ENCODE measurements at places on chromosomes 2 and 18.
A peak's percentile ranks its signal among the peaks of the same experiment; 100 is the strongest.

DNA sequence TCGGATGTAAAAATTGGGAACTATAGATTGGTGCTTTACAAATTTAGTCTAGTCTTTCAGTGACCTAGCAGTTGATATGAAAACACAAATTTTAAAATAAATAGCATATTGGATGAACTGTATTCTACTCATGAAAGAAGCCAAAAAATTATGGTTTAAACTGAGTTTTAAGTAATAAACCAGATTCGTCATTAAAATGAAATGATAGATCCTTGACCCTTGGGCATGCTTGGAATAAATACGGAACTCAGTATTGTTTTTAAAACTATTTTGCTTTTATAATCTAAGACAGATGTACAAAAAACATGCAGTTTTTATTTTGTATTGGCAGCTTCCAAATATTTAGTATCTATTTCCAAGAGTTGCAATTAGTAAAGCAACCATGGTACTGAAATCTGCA lies 34.6 kb upstream of the TBR1 start:
- DNase-seq, result no peak

GRCh38 chr2:182705761-182706160 lies 10.3 kb upstream of the DNAJC10 start:
- DNase-seq, result no peak

DNA sequence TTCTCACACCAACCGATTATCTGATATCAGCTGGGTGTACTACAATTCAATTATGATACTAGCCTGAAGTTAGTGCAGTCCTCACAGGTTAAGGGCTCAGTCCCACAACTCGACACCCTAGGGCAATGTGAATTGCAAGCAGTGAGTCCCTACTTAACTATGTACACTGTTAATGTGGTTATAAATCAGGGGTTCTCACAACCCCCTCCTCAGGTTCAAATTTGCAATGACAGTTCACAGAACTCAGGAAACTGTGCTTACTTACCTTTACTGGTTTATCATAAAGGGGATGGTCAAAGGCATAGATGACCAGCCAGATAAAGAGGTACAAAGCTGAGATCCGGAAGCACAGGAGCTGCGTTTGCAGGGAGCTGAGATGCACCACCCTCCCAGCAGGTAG lies 1379.1 kb upstream of the CDH2 start:
- no peak for DNase-seq

GRCh38 chr2:202754936-202755335 lies 116.6 kb downstream of the ICA1L start:
- no peak for DNase-seq

- DNase-seq, result no peak
These were observed 549.4 kb upstream of the HS6ST1 start for GRCh38 chr2:128867936-128868636.

- no peak for DNase-seq
These were observed 223.6 kb upstream of the EPAS1 start for GRCh38 chr2:46073540-46074046.

- no peak for DNase-seq
These were observed 40.9 kb downstream of the STAT4 start for GRCh38 chr2:191109888-191110287.

DNA sequence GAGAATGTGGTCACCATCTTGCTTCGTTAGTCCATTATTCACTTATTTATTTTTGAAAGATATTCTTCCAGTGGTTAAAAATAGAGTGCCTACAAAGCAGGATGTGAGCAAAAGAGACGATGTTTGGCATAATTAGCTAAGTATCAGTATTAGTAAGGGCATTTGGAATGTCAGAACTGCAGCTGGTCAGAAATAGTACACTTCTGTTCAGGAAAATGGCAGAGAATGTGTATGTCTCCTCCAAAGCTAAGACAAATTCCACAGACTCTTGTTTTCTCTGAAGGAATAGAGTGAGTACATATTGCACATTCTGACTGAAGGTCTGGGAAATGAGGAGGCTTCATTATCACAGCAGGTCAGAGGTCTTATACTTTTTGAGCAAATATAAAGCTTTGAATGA lies 209.0 kb downstream of the L3MBTL4 start:
- DNase-seq, result no peak

- DNase-seq, result no peak
These were observed 14.7 kb downstream of the CUL3 start for GRCh38 chr2:224570328-224570993.

GRCh38 chr18:61924550-61924949 lies 31.7 kb upstream of the RNF152 start:
- no peak for DNase-seq

GRCh38 chr18:76405681-76406356 lies 89.2 kb downstream of the ZNF516 start:
- DNase-seq, result peak; percentile 74

GRCh38 chr2:132729522-132729921 lies 59.5 kb upstream of the LYPD1 start:
- no peak for DNase-seq

DNA sequence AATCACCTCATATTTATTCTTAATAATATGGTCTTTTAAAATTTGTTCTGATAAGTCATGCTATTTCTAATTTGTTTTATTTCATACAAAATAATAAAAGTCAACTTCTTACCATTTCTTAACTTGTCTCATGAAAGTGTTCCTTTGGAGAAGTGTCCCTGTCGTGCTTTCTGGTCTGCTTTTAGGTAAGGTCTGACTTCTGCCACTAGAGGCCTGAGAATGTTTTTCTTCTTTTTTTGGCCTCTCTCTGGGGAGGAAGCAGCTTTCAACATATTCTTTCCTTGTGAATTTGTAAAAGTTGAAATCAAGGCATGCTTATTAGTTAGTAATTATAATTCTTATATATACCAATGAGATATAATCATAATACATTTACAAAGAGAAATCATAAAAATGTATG lies 39.4 kb downstream of the MAP2 start:
- DNase-seq, result no peak

- DNase-seq, result no peak
These were observed 313.9 kb downstream of the TRIB2 start for GRCh38 chr2:13030606-13031005.

GRCh38 chr18:26809346-26809745 lies 56.2 kb downstream of the AQP4 start:
- no peak for DNase-seq

DNA sequence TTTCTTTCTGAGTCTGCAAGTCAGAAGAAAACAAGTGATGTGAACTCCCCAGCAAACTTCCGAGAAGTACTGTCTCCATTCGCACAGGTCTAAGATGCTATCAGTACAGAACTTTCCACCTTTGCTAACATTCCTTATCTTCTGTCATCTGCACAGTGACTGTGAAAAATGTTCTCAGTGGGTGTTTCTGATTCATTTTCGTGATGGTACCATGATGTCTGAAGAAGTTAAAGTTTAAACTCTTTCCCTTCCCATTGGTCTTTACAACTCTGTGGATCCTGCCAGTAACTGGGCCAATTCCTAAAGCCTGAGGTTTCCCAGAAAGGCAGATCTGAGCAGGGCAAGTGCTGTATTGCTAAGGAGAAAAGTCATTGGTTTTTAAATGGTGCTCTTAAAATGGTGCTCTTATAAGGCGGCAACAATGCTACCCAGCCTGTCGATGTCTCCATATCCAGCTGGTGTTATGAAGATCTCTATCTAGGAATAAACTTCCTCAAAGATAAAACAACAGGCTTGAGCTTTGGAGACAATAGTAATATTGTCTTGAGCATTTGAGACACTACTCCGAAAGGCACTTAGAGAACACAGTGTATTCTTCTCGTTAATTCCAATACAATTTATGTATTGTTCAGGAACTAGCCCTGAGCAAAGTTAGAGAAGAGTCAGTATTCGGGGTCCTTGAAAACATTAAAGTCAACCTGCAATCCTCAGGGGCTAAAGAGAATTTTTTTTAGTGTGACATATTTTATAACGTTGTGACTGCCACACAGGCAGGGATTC lies 232.3 kb downstream of the OSR1 start:
- DNase-seq, result no peak

GRCh38 chr2:148524519-148524919 lies 120.0 kb upstream of the EPC2 start:
- DNase-seq, result no peak

DNA sequence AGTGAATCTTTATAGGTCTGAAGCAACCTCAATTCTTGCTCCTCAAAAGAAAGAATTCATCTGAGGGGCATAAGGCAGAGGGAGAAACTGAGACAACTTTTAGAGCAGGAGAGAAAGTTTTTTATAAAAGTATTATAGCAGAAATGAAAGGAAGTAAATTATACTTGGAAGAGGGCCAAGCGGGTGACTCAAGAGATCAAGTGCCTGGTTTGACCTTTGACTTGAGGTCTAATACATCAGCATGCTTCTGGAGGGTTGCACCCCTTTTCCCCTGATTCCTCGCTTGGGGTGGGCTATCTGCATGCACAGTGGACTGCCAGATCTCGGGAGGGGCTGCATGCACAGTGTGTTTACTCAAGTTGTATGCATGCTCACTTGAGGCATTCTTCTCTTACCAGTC lies 268.5 kb upstream of the LRATD1 start:
- no peak for DNase-seq

DNA sequence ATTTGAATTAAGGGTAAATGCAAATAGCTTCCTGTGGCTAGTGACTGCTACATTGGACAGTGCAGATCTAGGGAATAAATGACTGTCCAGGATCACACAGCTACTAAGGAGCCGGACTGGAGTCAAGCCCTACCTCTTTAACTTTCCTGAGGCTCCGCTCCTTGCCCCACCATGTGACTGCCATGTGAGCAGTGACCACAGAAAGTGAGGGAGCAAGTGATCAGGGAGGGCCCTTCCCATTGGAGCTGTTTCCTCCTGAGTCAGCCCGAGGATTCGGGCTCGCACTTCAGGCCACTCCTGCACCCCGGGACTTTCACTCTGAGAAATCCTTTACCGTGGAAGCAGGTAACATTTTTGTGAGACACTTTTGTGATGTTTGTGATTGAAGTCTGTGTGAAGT lies 198.0 kb downstream of the ANKRD30B start:
- no peak for DNase-seq

- DNase-seq, result no peak
These were observed 482.9 kb upstream of the HS6ST1 start for GRCh38 chr2:128801576-128801975.

GRCh38 chr2:30915486-30915885 lies 108.2 kb upstream of the CAPN13 start:
- DNase-seq, result no peak

DNA sequence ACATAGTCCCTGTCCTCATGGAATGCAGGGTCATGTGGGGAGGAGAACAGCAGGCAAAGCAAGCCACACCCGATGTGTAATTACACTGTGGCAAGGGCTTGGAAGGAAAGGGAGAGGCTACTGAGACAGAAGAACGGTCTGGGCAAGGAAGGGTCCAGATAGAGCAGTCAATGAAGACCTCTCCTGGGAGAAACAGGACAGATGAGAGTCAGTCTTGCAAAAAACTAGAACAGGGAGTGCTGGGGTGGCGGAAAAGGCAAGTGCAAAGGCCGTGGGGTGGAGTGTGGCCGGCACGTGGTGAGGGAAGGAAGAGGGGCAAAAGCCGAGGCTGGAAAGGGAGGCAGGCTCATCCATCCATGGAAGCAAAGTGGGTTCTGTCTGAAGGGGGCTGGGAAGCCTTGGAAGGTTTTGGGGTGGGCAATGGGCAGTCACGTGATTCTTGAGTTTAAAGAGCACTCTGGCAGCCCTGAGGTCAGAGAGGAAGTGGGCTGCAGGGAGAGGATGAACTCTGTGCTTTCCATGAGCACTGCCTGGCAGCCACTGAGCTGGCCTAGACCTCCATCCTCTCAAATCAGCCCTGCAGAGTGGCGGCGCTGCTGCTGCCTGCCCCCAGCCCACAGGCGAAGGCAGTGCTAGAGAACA lies 182.2 kb downstream of the INHBB start:
- DNase-seq, result no peak

DNA sequence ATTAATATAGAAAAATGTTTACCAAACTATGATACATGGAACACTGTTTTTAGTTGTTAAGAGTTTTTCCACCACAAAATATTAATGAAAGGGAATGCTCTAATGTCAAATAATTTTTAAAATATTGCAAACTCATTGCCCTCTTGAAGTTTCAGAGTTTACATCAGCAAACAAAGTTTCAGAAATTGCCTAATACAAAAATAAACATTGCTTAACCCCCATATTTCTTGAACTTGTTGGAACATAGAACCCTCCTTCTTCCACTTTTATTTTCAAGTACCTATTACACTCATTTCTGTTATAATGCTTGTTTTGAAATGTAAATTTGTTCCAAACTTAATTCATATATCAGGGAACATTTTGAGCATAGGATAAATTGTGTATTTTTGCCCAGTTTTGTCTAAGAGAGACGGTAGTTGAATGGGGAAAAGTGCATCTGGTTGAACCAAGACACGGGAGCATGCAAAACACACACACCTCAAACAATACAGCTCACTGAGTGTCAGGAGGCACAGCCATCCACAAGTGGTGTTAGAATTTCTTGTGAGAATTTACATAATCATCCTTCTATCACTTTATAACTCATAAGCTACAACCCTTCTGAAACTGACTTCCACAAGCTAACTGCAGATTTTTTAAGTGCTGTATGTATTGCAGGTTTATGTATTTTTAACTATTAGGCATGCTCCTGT lies 5.3 kb upstream of the MC4R start:
- DNase-seq, result no peak

DNA sequence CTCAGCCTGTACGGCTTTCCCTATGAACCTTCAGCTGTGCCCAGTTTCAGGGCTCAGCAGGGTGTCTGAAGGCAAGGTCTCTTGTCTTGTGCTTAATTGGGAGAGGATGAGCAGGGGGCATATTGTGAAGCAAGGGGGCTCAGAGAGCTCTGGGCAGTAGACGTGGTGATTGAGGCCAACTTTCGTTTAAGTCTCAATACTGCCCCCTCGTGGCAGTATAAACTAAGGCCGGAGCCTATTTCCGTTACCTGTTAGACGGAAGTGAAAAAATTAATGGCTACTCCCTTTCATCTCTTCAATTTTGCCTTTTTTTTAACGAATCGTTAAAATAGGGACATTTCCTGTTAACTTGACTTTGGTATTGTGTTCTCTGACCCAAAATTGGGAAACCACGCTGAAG lies 193.4 kb downstream of the TDRD15 start:
- no peak for DNase-seq

- DNase-seq, result no peak
These were observed 134.8 kb downstream of the DSEL start for GRCh38 chr18:67381608-67382150.

DNA sequence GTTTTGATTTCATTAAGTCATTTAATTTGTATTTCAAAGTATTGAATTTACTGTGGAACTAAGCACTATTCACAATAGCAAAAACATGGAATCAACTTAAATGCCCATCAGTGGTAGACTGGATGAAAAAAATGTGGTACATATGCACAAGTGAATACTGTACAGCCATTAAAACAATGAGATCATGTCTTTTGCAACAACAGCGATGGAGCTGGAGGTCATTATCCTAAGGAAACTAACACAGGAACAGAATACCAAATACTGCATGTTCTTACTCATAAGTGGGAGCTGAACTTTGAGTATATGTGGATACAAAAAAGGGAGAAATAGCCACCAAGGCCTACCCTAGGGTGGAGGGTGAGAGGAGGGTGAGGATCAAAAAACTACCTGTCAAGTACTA lies 164.4 kb downstream of the BABAM2 start:
- no peak for DNase-seq

GRCh38 chr18:3924455-3924854 lies 474.5 kb downstream of the TGIF1 start:
- DNase-seq, result no peak

GRCh38 chr2:237228281-237228625 lies 142.6 kb downstream of the COPS8 start:
- DNase-seq, result no peak

- no peak for DNase-seq
These were observed 74.1 kb downstream of the MAPK4 start for GRCh38 chr18:50633992-50634391.
